Activated naive CD8-positive, alpha-beta T cell treated with anti-CD3 and anti-CD28 coated beads for 36 hours (primary cell): ENCODE measurements at places on chromosomes 1 and 21. TPM values are rescaled to one million over a fixed set of nuclear protein-coding genes. Genes with fewer than 3 reads are reported as not detected.

DNA sequence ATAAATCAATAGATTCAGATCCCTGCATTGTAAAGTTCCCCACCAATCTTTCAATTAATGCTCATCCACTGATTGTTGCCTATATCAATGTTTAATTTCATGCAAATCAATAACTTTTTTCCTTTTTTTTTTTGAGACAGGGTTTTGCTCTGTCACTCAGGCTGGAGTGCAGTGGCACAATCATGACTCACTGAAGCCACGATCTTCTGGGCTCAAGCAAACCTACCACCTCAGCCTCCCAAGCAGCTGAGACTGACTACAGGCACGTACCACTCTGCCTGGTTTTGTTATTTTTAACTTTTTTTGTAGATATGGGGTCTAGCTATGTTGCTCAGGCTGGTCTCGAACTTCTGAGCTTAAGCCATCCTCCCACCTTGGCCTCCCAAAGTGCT, 25.7 kb downstream of the DIO1 start:
- peaks cover 9% of the 10 kb centered on the region for H3K36me3 ChIP-seq
- peak; percentile 31 for DNase-seq
- H3K27me3 ChIP-seq: no peaks in the 10 kb centered on the region
- no peak overlapping the region for H3K4me3 ChIP-seq
- peaks cover 32% of the 10 kb centered on the region for H3K4me1 ChIP-seq
- peak overlapping the region; percentile 86 for H3K27ac ChIP-seq

- peak overlapping the region; percentile 34 for H3K4me3 ChIP-seq
- no peaks in the 10 kb centered on the region for H3K36me3 ChIP-seq
- H3K27ac ChIP-seq: no peak overlapping the region
- peaks cover 65% of the 10 kb centered on the region for H3K27me3 ChIP-seq
Observed at GRCh38 chr1:31238612-31238985, 1.1 kb downstream of the NKAIN1 start.

- no peak for DNase-seq
- peaks cover 12% of the 10 kb centered on the region for H3K36me3 ChIP-seq
- no peak overlapping the region for H3K4me3 ChIP-seq
- H3K27ac ChIP-seq: no peak overlapping the region
- peaks cover 3% of the 10 kb centered on the region for H3K4me1 ChIP-seq
Observed at GRCh38 chr21:37153935-37154350, 80.9 kb downstream of the TTC3 start.

DNA sequence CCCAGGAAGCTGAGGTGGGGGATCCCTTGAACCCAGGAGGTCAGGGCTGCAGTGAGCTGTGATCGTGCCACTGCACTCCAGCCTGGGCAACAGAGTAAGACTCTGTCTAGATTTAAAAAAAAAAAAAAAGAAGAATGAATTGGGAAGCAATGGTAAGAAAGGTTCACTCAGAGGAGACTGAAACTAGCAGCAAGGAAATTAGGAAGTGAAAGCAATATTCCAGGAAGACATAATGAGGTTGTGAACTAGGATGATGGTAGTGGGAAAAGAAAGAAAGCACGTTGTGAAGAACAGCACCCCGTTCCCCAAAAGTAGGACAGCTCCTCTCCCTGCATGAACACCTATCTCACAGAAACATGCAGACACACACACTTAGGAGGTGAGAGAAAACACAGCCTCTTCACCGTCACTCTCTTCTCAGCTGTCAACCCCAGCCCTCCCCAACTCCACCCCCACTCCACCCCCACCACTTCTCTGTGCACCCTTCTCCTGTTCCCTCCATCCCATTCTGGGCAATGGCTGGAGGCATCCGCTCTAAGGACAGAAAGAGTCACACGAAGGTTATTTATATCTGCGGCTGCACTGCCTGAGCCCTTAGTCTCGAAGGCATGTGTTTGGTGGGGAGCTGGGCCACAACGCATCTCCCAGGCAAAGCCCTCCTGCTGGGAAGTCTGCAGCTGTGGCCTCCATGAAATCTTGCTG, 101.8 kb upstream of the LPGAT1 start:
- peaks cover 4% of the 10 kb centered on the region for H3K27me3 ChIP-seq
- H3K36me3 ChIP-seq: no peaks in the 10 kb centered on the region
- no peak for DNase-seq
- H3K4me3 ChIP-seq: no peak overlapping the region
- no peak overlapping the region for H3K27ac ChIP-seq
- peaks cover 34% of the 10 kb centered on the region for H3K4me1 ChIP-seq

GRCh38 chr21:43290421-43291346, 121.9 kb downstream of the CRYAA start:
- DNase-seq: no peak
- no peaks in the 10 kb centered on the region for H3K36me3 ChIP-seq
- no peaks in the 10 kb centered on the region for H3K27me3 ChIP-seq
- no peak overlapping the region for H3K4me3 ChIP-seq
- no peaks in the 10 kb centered on the region for H3K4me1 ChIP-seq

Gene CNKSR1
- total RNA-seq: 2.2 TPM

DNA sequence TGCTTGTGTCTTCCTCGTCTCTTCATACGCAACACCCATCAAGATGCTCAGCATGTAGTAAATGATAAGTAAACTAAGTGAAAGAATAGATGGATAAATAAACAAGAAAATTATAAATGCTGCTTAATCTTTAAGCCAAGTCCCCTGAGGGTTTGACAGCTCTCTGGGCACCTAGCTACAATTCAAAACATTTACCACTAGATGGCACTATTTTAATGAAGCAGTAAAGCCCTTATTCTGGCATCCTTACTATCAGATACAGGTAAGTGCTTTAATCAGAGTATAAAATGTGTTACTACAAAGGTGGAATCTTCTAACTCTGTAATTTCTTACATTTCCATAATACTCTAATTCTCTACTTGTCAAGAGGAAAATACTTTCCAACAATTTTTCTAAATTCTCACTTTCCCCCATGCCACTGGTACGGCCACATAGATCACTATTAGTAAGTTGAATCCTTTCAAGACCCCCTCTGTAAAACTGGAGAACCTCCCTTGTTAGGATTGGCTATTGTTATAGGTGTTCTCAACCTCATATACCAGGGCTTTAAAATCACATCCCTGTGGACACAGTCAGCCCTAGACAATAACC, 137.8 kb downstream of the BARHL2 start:
- no peak overlapping the region for H3K4me3 ChIP-seq
- no peaks in the 10 kb centered on the region for H3K4me1 ChIP-seq
- H3K27ac ChIP-seq: no peak overlapping the region
- no peaks in the 10 kb centered on the region for H3K36me3 ChIP-seq
- H3K27me3 ChIP-seq: peaks cover 3% of the 10 kb centered on the region

Gene NFASC
- total RNA-seq: 0.37 TPM

GRCh38 chr1:72369069-72369757, 86.9 kb upstream of the NEGR1 start:
- peaks cover 7% of the 10 kb centered on the region for H3K27me3 ChIP-seq
- no peak overlapping the region for H3K27ac ChIP-seq
- no peaks in the 10 kb centered on the region for H3K36me3 ChIP-seq
- DNase-seq: no peak
